ENCODE measurements at places on chromosomes 2 and 18.

DNA sequence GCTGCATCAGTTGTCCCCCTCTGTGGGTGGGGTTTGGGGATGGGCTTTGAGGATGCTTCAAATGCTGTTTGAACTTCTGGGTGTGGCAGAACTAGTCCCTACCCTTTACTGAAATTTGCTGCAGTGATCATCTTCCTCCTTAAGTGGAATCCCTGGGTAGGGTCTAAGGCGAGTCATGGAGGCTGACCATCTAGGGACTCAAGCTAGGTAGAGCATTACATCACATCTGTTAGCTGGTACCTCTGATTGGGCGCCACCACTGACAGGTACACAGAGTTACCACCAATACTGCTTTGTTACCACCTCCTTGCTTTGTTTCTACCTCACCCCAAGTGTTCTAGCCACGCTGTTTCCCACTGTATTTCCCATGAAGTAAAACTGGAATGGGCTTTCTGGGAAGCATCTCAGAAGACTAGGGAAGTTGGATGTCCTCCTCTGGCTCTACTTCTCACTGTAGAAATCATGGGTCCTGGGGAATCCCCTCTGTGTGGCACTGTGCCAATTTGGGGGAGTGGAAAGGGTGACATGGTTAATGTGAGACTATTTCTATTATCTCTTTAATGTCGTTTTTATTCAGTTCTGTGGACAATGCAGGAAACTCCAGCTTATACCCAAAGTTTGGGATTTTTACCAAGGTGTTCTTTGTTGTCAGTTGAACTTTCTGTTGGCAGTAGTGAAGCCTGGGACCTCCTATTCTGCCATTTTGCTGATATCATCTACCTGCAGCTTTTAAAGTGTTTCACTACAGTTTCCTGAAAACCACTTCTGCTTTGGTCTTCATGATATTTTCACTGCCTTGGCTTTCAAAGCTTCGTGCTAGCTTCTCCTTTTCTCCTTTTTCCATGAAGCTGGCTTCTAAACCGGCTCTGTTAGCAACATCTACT is 14.5 kb upstream of the SULT1C4 start:
- DNase-seq = peak; percentile 13

DNA sequence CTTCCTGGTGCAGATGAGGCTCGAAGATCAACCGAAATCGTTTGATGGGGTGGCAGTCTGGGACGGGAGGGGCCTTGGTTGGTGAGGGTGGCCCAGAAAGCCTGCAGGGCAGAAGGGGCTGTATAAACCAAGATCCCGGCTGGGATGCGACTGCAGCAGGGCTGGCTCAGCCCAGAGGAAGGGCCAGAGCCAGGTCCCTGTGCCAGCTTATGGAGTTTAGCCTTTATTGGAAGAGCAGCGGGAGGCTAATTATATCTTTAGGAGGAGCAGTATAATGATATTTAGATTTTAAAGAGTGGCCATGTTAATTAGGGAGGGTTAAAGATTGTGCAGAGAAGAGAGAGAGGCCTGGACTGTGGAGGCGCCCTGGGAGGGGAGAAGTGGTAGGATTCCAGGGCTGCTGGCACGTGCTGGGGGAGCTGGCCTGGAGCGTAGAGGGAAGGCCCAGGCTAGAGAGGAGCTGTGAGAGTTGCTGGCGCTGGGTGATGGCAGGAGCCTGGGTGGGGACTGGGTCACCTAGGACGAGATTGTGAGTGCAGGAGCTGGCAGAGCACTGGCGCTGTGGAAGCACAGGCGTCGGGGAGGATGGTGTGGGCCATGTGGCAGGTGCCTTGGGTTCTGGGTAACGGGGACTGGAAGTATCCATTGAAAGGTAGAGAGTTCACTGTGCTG is 25.1 kb downstream of the TRAF3IP1 start:
- peak; percentile 82 for DNase-seq

DNA sequence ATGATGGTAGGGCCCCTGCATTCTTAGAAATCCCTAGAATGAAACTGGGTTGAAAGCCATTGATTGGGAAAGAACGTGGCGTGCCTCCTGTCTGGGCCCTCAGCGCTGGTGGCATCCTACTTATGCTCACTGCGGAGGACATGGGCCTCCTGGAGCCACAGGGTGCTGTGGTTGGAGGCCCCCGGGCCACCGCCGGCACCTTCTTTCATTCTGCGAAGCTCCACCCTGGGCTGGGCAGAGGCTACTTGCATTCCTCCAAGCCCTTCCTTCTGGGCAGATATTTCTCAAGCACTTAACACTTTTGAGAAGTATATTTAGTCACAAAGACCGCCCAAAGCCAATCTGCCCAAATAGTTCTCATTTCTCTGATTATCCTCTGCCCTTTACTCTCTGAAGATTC is 311.9 kb downstream of the MYCN start:
- DNase-seq = no peak

GRCh38 chr2:237774811-237775553 is 23.6 kb upstream of the RBM44 start:
- peak; percentile 10 for DNase-seq

- no peak for DNase-seq
These were observed 57.6 kb downstream of the ITGB6 start for GRCh38 chr2:160142472-160142871.
